ENCODE measurements at places on chromosomes 7 and 10.

- no peak for DNase-seq
Measured at GRCh38 chr10:12656518-12657142, 307.3 kb downstream of the CAMK1D start.

GRCh38 chr7:134799377-134799776 is 19.9 kb downstream of the CALD1 start:
- DNase-seq = no peak

DNA sequence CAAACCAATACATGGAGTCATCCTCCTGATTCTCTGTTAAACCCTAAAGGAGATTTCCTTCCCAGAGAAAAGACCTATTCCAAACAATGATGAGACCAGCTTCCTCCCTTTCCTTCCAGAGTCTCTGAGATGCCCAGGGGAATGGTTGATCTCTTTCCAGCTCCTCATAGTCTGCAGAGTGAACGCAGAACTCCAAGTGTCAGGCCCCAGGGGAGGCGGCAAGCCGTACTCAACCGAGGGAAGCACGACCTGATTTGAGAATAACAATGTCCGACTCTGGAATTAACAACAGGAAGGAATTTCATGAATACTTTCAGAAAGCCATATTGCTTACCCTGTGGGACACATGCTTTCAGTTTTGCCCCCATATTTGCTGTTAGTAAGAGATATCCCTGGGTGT is 241.7 kb upstream of the GLI3 start:
- no peak for DNase-seq

DNA sequence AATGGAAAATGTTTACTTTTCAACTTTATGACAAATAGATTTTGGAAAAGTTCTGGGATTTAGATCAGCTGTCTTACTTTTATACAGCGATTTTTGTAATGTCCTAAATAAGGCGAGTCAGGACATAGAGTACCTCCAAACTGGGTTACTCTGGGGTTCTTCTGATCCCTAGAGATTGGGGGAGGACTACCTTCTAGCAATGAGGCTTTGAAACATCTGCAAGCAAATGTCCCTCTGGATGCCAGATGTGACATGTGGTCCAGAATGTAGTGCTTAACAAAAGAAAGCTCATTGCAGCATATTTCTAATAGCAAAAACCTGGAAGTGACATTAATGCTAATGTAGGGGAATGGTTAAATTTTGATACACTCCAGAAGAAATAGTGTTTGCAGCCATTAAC is 36.1 kb downstream of the ABRAXAS2 start:
- no peak for DNase-seq

DNA sequence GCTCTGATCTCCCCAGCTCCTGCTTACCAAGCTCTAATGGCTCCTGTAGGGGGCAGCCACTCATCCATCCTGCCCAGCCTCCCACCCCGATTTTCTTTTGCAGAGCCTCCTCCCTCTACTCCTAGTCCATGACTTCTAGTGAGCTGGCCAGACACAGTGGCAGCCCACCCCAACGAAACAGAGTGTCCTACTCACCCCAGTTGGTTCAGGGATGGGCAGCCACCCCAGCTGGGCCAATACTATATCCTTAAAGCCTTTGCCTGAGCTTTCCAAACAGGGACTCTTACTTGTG is 77.1 kb downstream of the GRID1 start:
- no peak for DNase-seq

DNA sequence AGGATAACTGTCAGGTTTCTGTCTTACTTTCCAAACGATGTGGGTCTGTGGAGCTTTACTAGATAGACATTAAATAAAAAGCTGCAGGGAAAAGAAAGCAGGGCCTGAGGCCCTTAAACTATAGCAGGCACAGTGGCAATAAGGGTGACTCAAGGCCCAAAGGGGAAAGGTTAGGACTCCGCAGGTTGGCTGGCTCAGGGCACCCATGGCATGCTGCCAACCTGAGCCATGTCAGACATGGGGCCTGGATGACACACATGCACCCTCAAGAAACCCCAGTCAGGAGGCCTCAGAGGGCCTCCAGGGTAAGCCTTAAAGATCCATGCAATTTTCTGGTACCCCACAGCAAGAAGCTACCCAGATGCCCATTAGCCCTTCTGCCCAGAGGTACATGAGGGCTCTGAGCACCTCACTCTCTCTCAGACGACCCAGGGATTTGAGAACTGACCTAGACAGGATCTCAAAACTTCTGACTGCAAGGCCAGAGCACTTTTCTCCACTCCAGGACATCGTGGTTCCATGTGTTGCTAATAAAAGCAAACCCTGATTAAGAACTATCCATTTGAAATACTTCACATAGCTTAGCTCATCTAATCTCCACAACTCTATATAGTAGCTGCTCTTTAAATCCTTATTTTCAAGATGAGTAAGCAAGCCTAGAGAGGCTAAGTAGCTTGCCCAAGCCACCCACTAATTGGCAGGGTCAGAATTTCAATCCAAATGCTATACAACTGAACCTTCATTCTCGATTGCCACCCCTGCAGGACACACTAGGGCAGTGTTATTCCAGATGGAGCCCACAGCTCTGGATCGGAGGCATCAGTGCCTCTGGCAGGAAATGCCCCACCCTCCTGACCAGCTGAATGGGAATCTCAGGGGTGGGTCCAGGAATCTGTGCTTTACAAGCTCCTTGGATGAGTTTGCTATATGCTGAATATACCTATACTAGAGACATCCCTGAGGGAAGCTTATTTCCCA is 132.5 kb upstream of the EFCAB10 start:
- no peak for DNase-seq

DNA sequence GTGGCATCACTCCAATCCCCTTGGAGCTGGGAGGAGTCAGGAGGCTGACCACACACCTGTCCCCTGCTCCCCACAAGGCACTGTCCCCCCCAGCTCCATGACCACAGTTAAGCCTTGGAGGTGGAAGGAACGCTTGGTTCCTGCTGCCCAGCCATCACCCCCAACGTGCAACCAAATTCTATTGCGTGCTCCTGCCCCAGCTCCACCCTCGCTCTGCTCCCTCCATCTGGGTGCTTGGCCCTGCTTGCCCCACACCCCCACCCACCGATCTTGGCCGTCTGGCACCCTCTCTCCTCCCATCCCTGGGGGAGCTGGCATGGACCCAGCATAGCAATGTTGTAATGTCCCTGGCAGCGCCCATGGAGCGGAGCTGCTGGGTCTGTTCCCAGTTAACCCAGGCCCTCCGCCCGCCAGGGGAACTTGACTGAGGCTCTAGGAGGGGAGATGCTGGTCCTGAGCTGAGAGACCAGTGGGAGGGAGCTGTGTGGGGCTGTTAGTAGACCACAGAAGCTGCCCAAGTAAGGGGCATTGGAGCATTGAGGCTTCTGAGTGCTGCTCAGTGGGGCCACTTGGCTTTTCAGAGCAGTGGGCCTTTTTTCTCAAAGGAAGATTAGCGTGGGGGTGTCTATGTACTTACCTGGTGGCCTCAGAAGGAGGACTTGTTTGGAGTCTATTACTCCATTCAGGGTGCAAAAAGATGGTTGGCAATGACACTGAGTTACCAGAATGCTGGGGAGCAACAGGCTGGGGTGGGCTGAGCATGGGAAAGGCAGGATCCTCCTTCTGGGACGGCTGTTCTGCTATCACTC is 1.1 kb downstream of the EPHB6 start:
- DNase-seq = no peak

DNA sequence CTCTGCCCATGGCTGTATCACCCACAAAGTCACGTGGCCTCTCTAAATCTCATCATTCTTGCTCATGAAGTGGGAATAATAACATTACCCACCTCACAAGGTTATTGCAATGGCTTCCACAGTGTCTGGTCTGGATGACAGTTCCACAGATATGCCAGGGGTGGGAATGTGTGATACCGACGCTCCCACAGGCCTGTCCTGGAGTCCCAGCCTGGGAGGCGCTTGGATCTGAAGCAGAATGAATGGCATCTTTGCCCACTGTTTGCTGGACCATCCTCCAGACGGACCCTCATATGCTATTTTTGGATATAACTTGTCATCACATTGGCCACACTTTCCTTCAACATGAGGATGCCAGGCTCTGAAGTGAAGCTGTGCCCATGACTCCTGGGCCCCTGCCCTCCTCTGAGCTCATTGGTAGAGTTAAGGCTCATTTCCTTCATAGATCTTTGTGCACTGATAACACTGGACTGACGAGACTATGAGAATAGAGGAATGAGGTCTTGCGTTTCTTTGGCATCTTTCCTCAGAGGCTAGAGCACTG is 279.8 kb upstream of the ZNF32 start:
- DNase-seq = no peak

- no peak for DNase-seq
Measured at GRCh38 chr10:86850481-86850880, 94.1 kb downstream of the BMPR1A start.

DNA sequence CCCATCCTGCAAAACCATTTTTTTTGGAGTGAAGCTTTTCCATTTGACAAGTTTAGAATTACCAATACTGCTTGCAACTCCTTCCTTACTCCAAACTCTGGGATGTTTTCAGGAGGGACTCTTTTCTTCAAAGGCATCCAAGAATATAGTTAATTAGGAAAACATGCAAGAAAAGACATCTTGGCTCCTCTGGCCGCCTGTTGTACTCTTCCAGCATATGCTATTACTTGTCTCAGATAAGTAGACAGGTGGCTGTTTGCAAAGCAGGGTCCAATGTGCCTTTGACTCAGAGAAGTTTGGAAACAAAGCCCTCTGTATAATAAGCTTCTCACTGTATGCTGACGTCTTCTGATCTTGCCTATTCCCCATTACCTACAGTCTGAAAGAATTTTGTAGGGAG is 746.5 kb downstream of the AUTS2 start:
- no peak for DNase-seq

DNA sequence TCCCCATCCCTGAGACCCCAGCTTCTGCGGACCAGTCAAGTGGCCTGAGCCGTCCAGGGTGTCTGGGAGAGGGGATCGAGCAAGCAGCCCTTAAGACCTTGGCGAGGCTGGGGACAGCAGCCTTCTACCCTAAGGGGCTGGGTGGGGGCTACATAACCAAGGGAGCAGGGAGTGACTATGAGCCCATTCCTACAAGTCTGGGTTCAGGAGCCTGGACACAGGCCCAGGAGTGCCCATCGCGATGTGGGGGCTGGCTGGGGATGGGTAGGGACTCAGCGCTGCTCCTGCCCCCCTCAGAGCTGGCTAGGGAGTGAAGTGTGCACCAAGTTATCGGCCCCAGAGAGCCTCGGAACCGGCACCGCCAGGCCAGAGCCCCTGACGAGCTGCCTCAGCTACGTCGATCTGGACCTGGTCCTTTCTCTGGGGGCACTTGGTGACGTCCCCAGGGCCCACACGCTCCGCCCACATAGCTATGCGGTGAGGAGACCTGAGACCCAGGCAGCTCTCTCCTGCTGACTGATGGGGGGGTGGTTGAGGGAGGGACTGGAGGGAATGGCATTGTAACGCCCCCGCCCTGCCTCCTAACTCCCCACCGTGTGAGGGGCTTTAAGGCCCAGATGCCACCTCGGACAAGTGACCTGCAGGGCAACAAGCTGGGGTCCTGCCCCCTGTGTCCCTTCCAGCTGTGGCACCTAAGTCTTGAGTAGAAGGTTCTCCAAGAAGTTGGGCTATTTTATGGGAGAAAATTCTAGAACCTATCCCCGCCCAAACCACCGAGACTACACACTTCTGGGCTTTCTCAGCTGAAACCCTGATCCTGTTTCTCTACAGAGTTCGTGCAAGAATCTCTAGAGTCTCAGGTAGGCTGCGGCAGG is 2.5 kb downstream of the SAP25 start:
- no peak for DNase-seq

GRCh38 chr10:14654821-14655382 is 119.8 kb downstream of the FAM107B start:
- no peak for DNase-seq

DNA sequence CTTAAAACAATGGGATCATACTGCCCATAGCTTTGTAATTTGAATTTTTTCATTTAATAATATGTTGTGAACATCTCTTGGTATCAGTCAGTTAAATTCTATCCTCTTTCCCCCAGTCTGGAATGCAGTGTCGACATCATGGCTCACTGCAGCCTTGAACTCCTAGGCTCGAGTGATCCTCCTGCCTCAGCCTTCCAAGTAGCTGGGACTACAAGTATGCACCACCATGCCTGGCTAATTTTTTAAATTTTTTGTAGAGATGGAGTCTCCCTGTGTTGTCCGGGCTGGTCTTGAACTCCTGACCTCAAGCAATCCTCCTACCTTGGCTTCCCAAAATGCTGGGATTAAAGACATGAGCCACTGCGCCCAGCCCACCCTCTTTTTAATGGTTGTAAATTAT is 34.6 kb downstream of the MPLKIP start:
- DNase-seq = no peak

- DNase-seq = no peak
Measured at GRCh38 chr7:3206101-3206500, 95.0 kb upstream of the SDK1 start.

DNA sequence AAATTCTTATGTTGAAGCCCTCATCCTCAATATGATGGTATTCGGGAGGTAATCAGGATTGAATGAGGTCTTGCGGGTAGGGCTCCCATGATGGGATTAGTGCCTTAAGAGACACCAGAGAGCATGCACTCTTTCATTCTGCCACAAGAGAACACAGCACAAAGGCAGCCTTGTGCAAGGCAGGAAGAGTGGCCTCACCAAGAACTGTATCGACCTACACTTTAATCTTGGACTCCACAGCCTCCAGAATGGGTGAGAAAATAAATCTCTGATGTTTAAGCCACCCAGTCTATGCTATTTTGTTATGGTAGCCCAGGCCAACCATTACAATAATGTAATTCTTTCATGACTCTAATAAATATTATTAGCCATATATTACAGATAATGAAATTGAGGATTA is 8.4 kb downstream of the SEM1 start:
- DNase-seq = no peak

DNA sequence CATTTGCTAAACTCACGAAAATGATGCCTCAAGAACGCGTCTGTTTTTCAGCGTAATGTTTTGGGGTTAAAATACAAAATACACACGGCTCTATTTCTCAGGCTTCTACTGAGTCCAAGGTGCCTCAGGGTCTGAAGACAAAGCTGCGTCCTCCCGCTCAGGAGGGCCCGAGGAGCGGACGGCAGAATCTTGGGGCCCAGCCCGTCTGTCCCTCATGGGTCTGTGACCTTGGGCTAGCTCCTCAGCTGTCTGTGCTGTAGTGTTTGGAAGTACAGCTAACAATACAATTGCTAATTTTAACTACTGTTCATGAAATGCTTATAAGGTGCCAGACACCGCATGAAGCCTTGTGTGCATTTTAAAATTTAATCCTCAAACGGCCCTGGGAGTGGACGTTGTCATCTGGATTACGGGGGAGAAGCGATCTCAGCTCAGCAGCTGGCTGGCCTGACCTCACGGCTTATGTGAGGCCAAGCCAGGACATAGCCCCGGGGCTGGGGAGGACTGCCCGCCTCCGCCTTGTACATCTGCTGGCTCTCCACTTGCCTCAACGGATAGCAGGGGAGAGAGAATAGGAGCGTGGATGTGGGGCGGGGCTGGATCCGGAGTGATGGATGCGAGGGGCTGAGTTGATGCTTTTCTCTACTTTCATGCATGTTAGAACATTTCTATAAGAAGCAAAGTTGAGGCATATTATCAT is 357.4 kb downstream of the GLRX3 start:
- no peak for DNase-seq

- DNase-seq = peak; percentile 39
Measured at GRCh38 chr7:74289018-74289658, at the start of gene CLIP2. Gene CLIP2 (plus strand): TSS chr7:74289407. CDS start chr7:74317547, 28,140 bp downstream.

Measured in stimulated activated CD4-positive, alpha-beta T cell treated with anti-CD3 and anti-CD28 coated beads, Interleukin-15, amount 100 ng/mL, for 48 hours (primary cell).